Sigmoid colon (tissue), 7 donors: ENCODE measurements at places on chromosomes 4 and X. TPM values are rescaled to one million over a fixed set of nuclear protein-coding genes. Genes with fewer than 3 reads are reported as not detected.

The NDNF gene
- total RNA-seq = 11.1 TPM

The GPC4 gene
- total RNA-seq = 45.7 TPM

The STARD8 gene
- total RNA-seq = 8.4 TPM

The HS3ST1 gene
- total RNA-seq = 1.6 TPM

GRCh38 chr4:165027762-165028402 lies 3.9 kb upstream of the TRIM60 start:
- H3K27ac ChIP-seq = no peak overlapping the region
- H3K36me3 ChIP-seq = no peaks in the 10 kb centered on the region
- H3K4me1 ChIP-seq = no peaks in the 10 kb centered on the region
- no peak for DNase-seq
- no peak overlapping the region for H3K4me3 ChIP-seq
- no peaks in the 10 kb centered on the region for H3K27me3 ChIP-seq

- H3K4me3 ChIP-seq = no peak overlapping the region
- H3K27me3 ChIP-seq = no peaks in the 10 kb centered on the region
- H3K27ac ChIP-seq = no peak overlapping the region
- H3K36me3 ChIP-seq = no peaks in the 10 kb centered on the region
- no peaks in the 10 kb centered on the region for H3K4me1 ChIP-seq
- no peak for DNase-seq
Measured at GRCh38 chr4:103493450-103494159, 226.2 kb downstream of the TACR3 start.

DNA sequence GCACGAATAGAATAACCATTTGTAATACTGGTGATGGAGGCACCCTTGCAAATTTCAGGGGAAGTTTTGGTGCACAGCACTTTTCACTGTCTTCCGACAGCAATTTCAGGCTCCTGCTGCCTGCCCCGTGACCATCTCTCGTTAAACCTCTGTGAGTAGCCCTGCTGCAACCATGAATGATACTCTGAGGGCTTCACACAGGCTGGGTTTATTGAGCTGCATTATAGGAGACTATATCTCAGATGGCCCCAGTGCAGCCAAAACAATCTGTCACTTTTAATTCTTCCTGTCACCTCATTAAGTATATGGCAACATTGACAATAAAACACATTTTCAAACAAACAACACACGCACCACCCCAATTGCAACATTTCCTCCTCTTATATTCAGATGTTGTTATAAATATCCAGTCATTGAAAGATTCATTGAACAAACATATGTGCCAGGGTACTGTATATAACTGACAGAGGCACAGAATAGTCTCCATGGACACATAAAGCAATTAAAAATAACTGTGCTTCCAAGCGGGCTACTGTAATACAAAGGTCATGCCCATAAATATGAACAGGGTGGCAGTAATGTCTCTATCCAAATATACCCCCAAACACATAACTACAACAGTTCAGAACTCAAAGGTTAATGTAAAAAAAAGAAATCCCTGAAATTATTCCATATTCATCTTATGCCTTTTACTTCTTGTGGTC lies 477.0 kb downstream of the GBA3 start:
- H3K27me3 ChIP-seq = no peaks in the 10 kb centered on the region
- no peak overlapping the region for H3K4me3 ChIP-seq
- no peak for DNase-seq
- H3K36me3 ChIP-seq = no peaks in the 10 kb centered on the region
- H3K4me1 ChIP-seq = no peaks in the 10 kb centered on the region

GRCh38 chrX:14641681-14642655 lies 112.6 kb downstream of the GLRA2 start:
- H3K36me3 ChIP-seq = no peaks in the 10 kb centered on the region
- no peak overlapping the region for H3K4me3 ChIP-seq
- H3K27me3 ChIP-seq = no peaks in the 10 kb centered on the region
- H3K27ac ChIP-seq = no peak overlapping the region
- H3K4me1 ChIP-seq = no peaks in the 10 kb centered on the region

DNA sequence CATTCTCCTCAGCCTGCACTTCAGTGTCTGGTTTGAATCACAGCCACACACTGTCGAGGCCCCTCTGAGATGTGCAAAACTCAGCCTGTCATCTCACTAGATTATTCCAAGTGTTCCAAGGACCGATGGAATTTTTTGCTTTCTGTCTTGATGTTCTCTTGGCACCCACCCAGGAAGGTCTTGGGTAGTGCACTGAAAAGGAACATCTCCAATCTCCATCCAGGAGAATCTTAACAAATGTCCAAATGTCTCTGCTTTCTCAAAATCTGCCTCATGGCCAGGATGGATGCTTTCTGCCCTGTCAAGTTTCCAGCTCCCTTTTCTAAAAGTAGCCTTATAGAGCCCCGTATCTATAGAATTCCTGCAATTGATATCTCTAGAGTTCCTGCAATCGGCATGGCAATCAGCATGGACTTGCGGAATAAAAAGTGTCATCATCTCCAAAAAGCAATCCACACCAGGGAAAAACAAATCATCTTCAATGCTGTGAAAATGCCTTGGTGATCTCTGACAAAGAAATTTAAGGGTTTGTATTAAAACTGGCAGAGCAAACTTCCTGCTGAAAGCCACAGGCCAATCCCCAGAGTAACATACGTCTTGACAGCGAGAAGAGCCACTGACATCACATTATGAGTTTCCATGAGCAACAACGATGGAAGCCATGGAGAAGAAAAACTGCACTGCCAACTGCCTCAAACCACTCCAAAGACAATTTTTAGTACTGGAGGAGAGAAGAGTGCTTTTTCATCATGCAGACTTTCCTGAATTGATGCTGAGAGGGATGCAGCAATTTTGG lies 215.3 kb upstream of the FAM9B start:
- no peak for DNase-seq
- no peaks in the 10 kb centered on the region for H3K4me1 ChIP-seq
- H3K4me3 ChIP-seq = no peak overlapping the region

DNA sequence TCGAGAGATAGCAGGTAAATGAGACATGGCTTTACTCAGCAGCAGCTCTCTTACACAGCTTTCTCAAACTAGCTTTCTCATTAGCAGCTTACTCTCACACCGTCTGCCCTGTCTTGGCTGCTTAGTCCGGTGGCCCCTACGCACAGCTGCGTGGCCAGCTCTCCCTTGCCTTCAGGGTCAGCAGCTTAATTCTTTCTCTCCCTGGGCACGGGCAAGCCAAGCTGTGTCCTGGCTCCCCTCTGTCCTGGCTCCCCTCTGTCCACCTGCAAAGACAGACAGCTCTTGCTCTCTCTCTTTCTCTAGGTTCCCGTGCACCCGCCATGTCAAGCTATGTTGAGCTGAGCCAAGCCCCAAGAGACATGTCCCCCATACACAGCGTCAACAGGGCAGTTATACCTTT lies 39.4 kb downstream of the ZNF185 start:
- H3K4me1 ChIP-seq = peaks cover 4% of the 10 kb centered on the region
- H3K4me3 ChIP-seq = no peak overlapping the region
- no peaks in the 10 kb centered on the region for H3K36me3 ChIP-seq
- no peak overlapping the region for H3K27ac ChIP-seq

GRCh38 chr4:165369522-165369921 lies 9.3 kb upstream of the CPE start:
- H3K36me3 ChIP-seq = no peaks in the 10 kb centered on the region
- no peak for DNase-seq
- peaks cover 9% of the 10 kb centered on the region for H3K4me1 ChIP-seq
- H3K27me3 ChIP-seq = no peaks in the 10 kb centered on the region
- no peak overlapping the region for H3K4me3 ChIP-seq

GRCh38 chr4:52841682-52842456 lies 20.2 kb upstream of the RASL11B start:
- H3K27me3 ChIP-seq = no peaks in the 10 kb centered on the region
- H3K4me3 ChIP-seq = no peak overlapping the region
- no peak overlapping the region for H3K27ac ChIP-seq
- H3K36me3 ChIP-seq = no peaks in the 10 kb centered on the region

- no peak for DNase-seq
- H3K4me1 ChIP-seq = no peaks in the 10 kb centered on the region
Measured at GRCh38 chrX:119625843-119626242, 19.6 kb upstream of the NKRF start.

GRCh38 chrX:117996918-117997480 lies 119.6 kb downstream of the KLHL13 start:
- H3K4me1 ChIP-seq = no peaks in the 10 kb centered on the region
- no peaks in the 10 kb centered on the region for H3K36me3 ChIP-seq
- H3K27me3 ChIP-seq = no peaks in the 10 kb centered on the region
- DNase-seq = no peak
- no peak overlapping the region for H3K4me3 ChIP-seq
